ENCODE measurements at places on chromosomes 13 and 19.

DNA sequence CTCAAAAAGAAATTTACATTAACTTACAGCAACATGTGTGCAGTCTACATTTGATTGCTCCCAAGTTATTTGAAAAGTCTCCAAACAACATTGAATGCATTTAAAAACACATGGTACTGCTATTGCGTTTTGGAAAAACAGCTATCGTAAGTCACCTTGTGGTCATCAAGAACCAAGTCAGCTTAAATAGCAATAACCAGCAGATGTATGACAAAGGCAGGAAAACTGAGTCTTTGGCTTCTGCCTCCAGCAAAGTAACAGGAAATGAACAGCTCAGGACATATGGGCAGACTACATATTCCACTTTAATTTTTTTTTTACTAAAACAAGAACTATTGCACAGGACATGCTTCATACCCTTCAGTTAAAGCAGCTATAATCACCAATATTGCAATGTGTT is 580.6 kb upstream of the SPRY2 start:
- no peak for DNase-seq

DNA sequence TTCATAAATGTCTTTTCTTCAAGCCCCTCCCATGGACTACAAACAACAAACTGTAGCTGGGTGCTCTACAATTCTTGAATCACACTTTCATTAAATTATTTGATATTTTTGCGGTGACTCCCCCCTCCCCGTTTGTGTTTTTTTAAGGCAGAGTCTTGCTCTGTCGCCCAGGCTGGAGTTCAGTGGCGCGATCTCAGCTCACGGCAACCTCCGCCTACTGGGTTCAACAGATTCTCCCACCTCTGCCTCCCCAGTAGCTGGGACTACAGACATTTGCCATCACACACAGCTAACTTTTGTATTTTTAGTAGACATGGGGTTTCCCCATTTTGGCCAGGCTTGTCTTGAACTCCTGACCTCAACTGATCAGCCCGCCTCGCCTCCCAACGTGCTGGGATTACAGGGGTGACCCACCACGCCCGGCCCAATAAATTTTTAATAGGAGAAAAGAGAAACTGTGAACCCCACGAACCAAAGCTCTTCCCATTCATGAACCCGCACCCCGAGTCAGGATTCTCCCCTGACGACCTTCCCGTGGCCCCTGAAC is 703 bp downstream of the ZNF506 start:
- DNase-seq: no peak

GRCh38 chr13:112651750-112652511 is 37.9 kb upstream of the ATP11A start:
- DNase-seq: no peak

GRCh38 chr13:95801825-95802224 is 124.9 kb downstream of the DNAJC3 start:
- no peak for DNase-seq

DNA sequence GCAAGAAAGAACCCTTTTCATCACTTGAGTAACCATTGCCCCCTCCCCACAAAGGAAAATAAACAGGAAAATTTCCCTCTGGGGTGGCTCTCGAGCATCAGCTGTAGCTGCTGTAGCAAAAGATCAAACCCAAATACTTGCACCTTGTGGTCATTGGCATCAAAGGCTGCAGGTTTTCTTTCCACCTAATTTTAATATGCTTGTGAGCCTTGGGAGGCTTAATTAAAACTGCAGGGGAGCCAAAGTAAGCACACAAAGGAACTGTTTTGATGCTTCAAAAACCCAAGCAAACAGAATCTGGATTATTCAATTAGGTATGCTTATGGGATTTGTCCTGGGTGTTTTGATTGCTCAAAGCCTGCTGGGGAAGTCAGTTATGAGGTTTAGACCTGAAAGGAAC is 119.5 kb downstream of the SHISA2 start:
- DNase-seq: no peak

DNA sequence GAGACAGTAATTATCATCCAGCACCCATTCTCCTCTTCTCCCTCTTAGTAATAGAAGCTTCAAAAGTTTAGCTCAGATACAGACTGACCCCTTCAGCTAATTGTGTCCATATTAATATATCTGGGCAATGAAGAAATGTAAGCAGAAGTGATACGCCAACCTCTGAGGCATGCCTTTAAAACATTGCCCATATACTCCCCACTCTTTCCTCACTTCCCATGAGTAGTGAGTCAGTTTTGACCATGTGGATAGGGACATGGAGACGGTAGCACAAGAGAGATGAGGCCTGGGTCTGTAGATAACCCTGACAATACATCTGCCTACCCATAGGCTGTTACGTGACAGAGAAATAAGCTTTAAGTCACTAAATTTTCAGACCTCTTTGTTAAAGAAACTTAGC is 147.6 kb downstream of the KCTD12 start:
- DNase-seq: no peak

DNA sequence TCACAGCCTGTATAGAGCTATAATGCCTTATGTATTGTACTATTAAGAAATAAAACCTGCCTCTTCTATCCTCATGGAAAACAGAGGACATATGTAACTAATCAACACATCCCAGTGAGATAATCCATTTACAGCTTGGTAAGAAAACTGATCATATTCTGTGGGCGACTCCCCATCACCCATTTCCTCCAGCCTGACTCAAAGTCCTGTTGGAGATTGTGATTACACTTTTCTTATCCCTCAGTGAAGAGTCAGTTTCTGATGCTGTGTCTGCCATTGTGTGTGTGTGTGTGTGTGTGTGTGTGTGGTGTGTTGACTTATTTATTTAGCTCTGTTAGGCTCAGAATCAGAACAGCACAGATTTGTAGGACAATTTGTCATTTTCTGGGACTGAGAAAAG is 212.8 kb downstream of the FGF9 start:
- no peak for DNase-seq

DNA sequence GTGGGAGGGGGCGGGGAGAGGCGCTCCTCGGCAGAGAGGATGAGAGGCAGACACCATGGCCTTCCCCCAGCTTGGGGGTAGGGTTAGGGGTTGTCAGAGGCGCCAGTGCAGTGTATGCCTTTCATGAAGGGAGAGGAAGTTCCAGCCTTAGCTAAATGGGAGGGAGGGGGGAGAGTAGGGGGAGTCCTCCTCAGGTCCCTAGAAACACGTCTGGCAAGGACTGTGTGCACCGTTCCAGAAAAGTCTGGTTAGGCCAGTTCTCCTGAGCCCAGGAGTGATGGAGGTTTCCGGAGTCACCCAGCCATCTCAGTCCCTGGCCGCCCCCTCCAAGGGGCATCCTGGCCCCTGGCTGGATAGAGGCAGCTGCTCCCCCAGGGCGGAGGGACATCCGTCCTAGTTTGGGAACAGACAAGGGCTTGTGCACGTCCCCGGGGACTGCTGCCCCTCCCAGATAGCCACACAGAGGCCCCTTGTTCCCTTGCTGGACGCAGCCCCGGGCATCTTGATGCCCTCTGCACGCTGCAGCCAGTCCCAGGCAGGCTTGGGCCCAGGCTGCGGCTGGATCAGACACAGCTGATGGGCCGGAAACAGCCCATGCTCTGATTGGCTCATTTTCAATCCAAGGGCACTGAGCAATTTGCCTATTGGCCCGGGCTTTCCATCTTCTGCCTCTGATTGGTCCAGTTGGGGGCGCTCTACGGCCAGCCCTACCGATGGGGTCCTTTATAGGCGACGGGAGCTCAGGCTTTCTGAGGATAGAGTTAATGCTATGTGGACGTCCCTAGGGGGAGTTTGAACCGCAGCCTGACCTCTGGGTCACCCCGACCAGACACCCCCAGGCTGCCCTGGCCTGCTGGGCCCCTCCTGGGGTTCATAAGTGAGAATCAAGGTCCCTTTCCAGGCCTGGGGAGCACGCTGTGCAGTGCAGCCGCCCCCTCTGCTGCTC is 3.8 kb downstream of the S1PR2 start:
- DNase-seq: no peak

GRCh38 chr19:7898967-7899366 is 4.7 kb upstream of the MAP2K7 start:
- no peak for DNase-seq

GRCh38 chr13:78393286-78394142 is 209.8 kb downstream of the POU4F1 start:
- DNase-seq: no peak

DNA sequence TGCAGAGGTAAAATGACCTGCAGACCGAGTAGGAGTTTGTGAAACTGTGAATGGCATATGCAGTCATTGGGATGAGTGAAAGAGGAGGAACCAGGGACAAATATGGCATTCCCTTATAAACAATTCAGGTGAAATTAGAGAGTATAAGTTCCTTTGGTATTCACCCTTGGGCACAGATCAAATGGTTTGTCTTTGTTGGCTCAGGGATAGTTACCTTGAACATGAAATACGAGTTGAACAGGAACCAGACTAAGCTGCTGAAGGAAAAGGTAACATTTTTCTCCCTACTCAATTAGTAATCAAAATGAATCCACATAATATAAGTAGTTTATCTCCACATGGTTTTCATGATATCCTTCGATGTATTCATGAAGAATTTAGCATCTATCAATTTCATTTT is 50.5 kb downstream of the SLITRK1 start:
- DNase-seq: no peak

- no peak for DNase-seq
Measured at GRCh38 chr19:41328157-41328841, 18.3 kb downstream of the CCDC97 start.

DNA sequence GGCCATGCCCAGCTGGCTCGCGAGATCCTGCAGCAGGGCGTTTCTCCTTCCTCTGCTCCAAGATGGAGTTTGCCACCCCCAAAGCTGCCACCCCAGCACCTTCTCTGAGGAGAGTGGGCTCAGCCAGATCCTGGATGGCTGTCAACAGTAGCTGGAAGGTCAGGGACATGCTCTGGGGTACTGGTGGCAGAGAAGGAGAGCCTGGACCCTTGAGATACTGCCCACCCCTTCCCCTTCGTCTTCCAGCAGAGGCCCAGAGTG is 11.6 kb downstream of the IRGC start:
- DNase-seq: no peak

- no peak for DNase-seq
Measured at GRCh38 chr19:32388393-32388855, 17.1 kb upstream of the DPY19L3 start.

GRCh38 chr19:31314849-31315629 is 34.2 kb downstream of the TSHZ3 start:
- DNase-seq: no peak

- no peak for DNase-seq
Measured at GRCh38 chr19:50377517-50377916, 1.3 kb downstream of the NR1H2 start.

Measured in HFFc6 (cell line).